ENCODE measurements at places on chromosomes 5 and 9.

DNA sequence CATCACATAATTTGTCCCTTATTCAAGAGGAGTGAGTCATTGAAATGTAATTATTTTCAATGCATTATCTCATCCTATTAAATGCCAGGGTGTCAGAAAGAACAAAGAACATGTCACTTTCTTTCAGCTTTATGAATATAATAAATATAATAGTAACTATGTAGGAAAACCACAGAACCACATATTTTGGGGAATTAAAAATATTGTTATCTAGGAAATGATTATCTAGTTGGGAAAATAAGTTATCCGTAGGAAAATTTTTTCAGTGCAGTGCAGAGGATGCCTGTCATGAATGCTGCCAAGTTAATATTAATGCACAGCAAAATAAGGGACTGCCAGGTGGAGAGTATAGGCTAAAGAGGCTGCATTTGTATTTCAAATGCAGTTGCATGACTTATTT is 844.8 kb downstream of the MAT2B start:
- no peak for DNase-seq

- DNase-seq = no peak
These were observed 172.2 kb downstream of the DAB2IP start for GRCh38 chr9:121823451-121824169.

DNA sequence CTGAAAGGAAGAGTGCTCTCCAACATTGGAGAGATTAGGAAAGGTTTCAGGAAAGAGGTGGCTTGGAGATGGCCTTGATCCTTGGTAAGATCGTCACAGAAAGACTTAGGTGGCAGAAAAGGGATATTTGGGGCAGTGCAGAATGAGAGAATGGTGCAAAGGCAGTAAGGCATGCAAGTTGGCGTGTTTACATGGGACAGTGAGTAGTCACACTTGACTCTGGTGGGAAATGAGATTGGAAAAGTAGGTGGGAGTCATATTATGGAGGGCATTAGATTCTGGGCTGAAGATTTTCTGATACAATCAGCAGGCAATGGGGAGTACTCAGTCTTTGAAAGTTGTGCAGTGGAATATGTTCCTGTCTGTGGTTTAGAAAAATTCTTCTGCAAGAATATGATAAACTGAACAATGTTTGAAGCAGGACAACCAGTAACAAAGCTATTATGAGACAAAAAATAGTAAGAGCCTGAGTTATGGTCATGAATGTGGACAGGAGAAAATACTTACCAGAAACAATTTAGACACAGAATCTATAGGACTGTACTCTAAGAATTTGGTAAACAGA is 76.2 kb upstream of the ANKRD55 start:
- DNase-seq = no peak

GRCh38 chr5:10308844-10309243 is 1.1 kb upstream of the CMBL start:
- DNase-seq = no peak

DNA sequence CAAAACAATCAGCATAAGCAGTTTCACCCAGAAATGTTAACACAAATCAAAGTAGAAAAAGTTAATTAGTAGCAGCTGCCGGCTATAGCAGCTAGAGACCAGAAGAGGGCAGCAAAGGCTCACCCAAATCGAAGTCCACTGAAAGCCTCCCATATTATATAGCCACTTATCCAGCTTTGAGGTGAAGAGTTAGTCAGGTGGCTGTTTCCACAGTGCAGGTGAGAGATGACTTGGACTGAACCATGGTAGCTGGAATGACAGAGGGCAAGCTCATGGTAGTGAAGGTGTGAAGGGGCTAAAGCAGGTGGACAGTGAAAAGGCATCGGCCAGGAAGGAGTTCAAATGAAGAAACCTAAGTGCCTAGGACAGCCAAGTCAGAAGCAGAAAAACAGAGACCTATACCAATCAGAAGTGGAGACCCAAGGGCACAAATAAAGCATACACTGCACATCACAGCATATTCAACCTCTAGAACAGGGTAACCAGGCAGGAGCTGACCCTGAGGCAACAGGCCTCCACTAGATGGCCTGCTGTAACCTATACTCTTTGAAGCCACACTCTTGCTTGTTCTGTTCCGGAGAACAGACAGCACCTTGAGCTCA is 7.2 kb upstream of the RNF38 start:
- DNase-seq = peak; percentile 75

GRCh38 chr5:165149431-165149830 is 1644.0 kb downstream of the MAT2B start:
- no peak for DNase-seq

GRCh38 chr5:139294374-139295165 is 1.0 kb downstream of the MATR3 start:
- DNase-seq = peak; percentile 82

DNA sequence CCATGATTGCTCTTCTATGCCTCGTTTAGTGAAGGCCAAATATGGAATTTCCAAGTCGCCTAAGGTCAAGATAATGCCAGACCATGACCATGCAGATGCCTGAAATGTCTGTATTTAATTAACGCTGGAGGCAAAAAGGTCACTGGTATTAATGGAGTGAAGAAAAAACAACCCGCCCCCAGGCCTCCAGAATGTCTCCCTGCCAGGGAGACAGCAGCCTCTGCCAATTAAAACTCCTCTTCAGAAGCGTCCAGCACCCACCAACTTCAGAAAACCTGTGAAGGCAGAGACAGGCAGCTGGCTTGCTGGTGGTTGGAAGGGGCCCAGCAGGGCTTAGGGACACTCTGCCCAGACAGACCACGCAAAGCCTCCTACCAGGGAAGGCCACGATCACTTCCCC is 94.4 kb downstream of the VAV2 start:
- DNase-seq = no peak

DNA sequence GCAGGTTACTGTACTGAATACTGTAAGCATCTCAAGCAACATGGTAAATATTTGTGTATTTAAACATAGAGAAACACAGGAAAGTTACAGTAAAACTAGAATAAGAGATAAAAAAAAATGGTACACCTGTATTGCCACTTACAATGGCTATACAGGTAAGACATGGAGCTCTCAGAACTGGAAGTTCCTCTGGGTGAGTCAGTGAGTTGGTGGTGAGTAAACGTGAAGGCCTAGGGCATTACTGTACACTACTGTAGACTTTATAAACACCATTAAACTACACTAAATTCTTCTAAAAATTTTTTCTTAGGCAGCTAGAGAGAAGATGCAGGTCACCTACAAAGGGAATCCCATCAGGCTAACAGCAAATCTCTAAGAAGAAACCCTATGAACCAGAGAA is 872.9 kb downstream of the TAF11L14 start:
- no peak for DNase-seq

- no peak for DNase-seq
These were observed 123.7 kb downstream of the PDE4D start for GRCh38 chr5:59769832-59770231.

DNA sequence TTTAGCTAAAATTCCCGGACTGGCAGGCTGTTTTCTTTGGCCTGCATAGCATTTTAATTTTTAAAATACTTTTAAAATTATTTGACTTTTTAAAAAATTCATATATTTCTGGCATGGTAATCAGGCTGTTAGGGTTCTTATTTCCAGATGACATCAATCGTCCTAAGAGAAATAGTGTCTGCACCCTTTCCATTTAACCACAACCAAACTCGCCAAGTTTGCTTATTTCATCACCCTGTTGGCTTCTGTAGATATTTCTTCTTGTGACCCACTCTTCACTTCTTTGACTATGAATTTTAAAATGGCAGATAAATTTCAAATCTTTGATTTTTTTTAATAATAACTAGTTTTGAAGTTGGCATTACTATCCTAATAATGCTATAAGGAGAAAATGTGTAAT is 675.7 kb upstream of the FTMT start:
- DNase-seq = no peak

- DNase-seq = no peak
These were observed 65.8 kb upstream of the S1PR3 start for GRCh38 chr9:88925481-88925880.

DNA sequence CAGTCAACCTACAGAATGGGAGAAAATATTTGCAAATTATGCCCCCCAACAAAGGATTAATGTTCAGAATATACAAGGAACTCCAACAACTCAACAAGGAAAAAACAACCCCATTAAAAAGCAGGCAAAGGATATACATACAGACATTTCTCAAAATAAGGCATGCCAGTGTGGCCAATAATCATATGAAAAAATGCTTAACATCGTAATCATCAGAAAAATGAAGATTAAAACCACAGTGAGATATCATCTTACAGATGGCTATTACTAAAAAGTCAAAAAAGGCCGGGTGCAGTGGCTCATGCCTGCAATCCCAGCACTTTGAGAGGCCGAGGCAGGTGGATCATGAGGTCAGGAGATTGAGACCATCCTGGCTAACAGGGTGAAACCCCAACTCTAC is 103.2 kb downstream of the KLHL3 start:
- no peak for DNase-seq

All from NAMALWA (cell line).